ENCODE measurements at places on chromosomes 2 and 18.

DNA sequence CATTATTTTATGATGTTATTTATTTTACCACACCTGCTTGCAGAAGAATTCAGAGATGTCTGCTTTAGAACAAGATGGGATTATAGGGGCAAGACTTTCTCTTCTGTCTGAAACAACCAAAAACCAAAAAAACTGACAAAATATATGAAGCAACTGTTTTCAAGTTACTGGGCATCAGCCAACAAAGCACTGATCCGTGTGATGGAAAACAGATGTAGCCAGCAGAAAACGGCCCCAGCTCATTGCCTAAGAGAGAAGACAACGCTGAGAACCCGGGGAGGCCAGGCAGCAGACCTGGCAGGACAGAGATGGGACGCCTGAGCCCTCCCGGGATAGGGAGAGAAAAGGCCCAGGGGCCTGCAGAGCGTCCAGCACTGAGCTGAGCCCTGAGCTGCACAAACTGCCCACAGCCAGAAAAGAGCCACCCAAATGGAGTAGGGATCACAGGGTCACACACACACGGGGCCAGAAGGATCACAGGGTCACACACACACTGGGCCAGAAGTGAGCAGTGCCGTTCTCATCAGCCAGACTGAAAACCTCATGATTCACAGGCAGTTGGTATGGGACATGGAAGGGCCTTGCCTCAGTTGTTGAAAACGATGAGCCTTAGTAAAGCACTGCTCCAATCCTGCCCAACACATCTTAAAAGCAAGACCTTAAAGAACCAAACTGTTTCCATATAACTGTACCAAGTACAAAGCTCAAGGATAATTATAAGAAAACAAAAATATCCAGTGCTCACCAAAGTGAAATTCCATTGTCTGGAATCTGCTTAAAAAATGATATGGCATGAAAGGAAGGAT lies 12.1 kb downstream of the PXDN start:
- no peak for DNase-seq

DNA sequence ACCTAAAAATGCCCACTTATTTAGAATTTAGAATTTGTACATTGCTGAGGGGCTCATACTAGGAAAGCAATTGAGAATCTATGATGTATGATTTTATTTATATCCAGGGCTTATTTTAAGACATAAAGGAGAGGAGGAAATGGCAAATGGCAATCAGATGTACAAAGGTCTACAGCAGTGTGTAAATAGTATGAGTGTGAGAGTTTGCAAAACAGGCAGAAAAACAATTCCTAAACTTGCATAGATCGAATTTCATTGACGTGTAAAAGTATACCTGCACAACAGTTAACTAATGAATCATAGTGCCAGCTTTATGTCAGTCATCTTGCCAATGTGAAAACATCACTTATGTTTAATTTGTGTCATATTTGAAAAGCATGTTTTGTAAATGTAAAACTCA lies 718.7 kb upstream of the GCFC2 start:
- DNase-seq = no peak

GRCh38 chr2:241224851-241225438 lies 36.5 kb downstream of the ANO7 start:
- no peak for DNase-seq

GRCh38 chr2:152171718-152172117 lies 3.8 kb downstream of the STAM2 start:
- DNase-seq = no peak

- DNase-seq = no peak
These were observed 218.2 kb downstream of the CYP26B1 start for GRCh38 chr2:71929482-71929772.

DNA sequence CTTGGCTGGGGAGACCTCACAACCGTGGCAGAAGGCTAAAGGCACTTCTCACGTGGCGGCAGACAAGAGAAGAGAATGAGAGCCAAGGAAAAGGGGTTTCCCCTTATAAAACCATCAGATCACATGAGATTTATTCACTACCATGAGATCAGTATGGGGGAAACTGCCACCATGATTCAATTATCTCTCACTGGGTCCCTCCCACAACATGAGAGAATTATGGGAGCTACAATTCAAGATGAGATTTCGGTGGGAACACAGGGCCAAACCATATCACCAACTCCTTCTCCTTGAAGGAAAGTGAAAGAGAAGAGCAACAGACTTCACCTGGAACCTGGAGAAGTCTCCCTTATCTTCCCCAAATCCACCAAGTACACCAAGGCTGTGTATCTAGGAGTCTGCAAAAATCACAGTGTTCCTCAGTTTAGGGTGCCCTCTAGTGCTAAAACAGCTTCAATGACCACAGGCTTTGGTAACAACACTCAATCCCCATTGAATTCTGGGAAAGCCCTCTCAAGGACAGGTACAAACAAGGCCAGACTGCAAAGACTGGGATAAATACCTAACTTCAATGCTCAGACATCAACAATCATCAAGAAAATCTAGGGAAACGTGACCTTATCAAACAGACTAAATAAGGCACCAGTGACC lies 148.8 kb upstream of the SRD5A2 start:
- DNase-seq = no peak

- no peak for DNase-seq
These were observed 556 bp downstream of the DNMT3A start for GRCh38 chr2:25341011-25341727.

GRCh38 chr2:128309280-128310093 lies 9.2 kb downstream of the HS6ST1 start:
- DNase-seq = no peak

GRCh38 chr2:17362956-17363355 lies 155.3 kb downstream of the RAD51AP2 start:
- DNase-seq = no peak

All from stimulated activated CD4-positive, alpha-beta T cell treated with anti-CD3 and anti-CD28 coated beads, Interleukin-2, amount 100 ng/mL, for 4 hours (primary cell).